Activated CD4-positive, alpha-beta T cell treated with anti-CD3 and anti-CD28 coated beads for 24 hours (primary cell): ENCODE measurements at places on chromosomes 3 and 15.

- no peak for DNase-seq
These were observed 102.9 kb downstream of the ARNT2 start for GRCh38 chr15:80507131-80507530.

DNA sequence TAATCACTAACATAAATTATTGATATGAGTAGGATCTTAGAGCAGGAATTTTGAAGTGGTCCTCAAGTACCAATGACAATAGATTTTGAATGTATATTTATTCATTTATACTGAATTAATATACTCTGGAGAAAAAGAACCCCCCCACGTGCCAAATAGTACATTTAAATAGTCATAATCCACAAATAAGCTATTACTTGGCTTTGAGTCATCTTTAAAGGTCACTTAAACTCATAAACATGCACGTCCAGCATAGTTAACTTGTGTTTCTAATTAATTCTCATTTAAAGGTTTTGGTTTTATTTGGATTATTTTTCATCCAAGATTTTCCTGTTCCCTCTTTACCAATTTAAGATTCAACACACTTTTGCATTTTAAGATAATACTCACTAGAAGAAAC is 35.1 kb downstream of the FGF7 start:
- no peak for DNase-seq

DNA sequence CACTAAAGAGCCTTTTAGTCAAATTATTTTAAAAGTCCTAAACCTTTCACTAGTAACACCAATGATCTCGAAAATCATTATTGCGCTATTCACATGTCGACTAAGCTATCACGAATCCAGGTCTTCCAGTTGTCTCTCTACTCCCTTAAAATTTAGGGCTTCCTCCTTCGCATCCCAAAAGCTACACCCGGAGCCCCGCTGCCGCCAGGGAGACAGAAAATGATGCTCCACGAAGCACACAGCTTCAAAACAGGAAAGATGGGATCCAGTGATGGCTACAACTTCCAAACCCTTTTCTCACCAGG is 253 bp downstream of the IFT80 start:
- DNase-seq: no peak

DNA sequence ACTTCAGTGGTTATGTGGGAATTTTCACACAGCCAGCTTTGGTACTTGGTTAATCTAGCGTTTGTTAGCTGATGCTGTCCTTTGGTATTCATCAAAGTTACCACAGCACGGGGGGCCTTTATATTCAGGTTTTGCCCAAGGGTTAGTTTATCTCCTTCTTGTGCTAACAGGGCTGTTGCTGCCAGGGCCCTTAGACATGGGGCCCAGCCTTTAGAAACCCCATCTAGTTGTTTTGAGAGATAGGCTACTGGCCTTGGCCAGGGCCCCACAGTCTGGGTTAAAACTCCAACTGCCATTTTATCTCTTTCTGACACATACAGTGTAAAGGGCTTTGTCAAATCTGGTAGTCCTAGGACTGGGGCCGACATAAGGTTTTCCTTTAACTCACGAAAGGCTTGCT is 7.5 kb upstream of the DNAAF4 start:
- DNase-seq: no peak

DNA sequence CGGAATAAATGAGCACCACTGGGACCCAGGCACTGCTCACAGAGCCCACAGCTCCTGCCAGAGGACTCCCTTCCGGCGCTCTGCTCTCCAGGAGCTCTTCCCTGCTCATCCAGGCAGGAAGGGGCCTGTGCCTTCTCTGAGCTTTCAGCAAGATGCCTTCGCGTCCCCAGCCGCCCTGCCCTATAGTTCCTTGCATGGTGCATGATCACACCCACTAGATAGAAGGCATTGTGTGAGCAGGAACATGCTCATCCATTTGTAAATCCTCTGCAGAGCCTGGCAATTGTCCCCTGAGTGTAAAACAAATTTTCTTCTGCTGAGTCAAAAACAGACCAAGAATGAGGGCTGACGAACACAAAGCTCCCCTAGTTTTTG is 181.6 kb downstream of the MEGF11 start:
- no peak for DNase-seq

DNA sequence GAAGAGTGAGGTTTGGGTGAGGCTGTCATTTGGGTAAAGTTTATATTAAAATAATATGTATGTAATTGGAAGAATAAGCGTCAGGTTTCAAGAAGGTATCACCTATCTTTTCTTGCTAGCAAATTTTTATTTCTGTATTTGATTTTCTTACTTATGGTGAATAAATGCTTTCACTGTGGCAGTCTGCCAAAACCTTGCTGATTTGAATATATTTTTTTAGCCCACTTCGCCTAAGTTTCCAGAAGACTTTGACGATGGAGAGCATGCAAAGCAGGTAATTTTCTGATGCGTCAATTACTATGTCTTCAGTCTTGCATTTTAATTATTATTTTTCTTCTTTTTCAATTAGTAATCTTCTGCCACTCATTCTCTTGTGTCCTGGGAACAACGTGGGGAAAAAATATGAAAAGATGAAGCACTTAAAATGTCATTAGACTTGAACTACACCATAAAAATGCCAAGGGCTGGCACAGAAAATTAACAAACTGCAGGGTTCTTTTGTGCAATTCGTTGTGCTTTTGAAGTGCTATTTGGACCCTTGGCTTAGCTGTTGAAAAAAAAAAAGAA is 40.4 kb downstream of the SRP14 start:
- no peak for DNase-seq

DNA sequence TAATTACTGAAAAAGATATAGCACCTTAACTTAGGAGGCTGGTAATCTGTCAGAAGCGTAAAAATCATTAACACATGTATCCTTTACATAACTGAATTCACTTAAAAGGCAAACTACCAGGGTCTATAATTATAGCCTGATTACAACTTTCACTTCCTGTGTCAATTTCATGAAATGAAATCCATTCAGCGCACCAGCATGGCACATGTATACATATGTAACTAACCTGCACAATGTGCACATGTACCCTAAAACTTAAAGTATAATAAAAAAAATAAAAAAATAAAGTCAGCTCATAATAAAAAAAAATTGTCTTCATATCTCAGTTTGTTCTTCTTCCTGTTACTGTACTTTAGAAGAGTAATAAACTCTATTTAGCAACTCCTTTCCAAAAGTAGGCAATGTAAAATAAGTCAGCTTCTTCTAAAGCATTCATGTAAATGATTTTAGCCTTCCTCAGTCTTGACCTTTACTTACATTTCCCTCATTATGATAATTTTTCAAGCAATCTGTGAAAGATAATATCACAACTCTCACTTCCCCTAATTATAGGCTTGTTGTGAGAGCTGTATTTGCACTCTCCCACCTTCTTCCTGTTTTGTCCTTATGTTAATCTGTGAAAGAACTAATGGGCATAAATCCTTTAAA is 50.1 kb downstream of the KBTBD8 start:
- no peak for DNase-seq

DNA sequence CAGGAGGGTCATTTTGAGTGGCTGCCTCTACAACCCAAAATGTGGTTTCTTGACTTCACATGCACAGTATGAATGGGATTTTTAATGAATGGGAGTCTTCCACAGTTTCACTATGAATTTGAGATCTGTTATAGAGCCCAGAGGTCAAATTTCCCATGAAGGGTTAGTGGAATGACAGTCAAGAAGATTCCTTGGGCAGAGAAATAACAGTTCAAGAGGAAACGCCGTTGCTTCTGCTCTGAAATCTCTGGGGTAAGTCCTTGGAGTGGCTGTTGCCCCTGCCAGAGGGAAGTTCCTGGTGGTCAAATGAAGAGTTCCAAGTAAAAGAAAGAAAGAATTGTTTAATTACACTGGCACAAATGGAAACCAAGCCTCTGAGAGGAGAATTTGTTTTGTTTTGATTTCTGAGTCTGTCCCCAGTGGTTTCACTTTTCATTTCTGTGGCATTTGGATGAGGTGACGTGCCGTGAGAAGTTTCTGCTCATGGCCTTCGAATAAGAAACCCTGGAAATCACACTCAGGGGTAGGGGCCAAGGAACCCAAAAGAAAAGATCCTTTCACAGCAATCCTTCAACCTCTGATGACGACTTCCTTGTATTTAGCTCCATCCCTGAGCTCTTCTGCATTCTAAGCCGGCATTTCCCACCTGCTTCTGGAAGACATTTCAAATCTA is 77.5 kb upstream of the IL12A start:
- DNase-seq: no peak

GRCh38 chr3:115623044-115623868 is at the start of gene GAP43:
Gene GAP43 (plus strand): TSS chr3:115623510. CDS start chr3:115623690, 180 bp downstream.
- DNase-seq: no peak

GRCh38 chr3:102020735-102021134 is 171.4 kb downstream of the NFKBIZ start:
- no peak for DNase-seq

- no peak for DNase-seq
These were observed 30.9 kb downstream of the PIAS1 start for GRCh38 chr15:68085052-68085451.

GRCh38 chr15:100544338-100544841 is 15.6 kb upstream of the CERS3 start:
- DNase-seq: no peak

DNA sequence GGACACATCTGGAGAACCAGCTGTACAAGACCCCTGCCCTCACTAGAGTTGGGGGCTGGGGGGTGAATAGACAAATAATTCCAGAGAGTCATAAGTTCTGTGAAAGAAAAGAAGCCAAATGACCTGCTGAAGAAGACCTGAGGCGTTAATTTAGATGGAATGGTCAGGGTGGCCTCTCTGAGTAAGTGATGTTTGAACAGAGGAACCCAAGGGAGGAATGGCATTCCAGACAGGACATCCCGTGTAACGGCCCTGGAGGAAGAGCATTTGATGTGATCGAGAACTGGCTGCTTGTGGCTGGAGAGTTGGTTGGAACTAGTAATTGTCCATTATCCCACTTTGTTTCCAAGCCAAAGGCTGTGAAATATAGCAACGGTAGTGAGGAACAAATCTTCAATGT is 1.7 kb downstream of the NR2C2 start:
- no peak for DNase-seq

- no peak for DNase-seq
These were observed 146.1 kb upstream of the SLC24A5 start for GRCh38 chr15:47974724-47975123.

GRCh38 chr15:67768313-67768977 is 56.9 kb upstream of the SKOR1 start:
- DNase-seq: no peak
